ENCODE measurements at places on chromosomes 6 and 20.

DNA sequence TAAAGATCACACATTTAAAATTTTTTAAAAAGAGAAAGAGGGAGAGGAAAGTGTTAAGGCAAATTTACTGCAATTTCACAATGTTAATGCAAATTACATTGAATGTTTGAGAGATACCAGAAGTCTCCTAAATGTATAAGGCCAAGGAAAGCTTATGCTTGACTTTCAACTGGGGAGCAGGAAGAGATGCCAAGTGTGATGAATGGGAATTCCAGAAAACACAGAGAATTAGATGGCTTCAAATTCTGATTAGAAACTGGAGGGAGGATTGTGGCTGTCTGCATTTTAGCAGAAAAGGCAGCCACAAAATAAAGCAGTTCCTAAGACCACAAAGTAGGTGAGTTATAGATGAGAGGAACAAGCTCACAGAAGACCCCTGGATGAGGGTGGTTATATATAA lies 328.3 kb upstream of the CITED2 start:
- DNase-seq, result no peak

- no peak for DNase-seq
Observed at GRCh38 chr6:91288741-91289140, 701.9 kb upstream of the MAP3K7 start.

DNA sequence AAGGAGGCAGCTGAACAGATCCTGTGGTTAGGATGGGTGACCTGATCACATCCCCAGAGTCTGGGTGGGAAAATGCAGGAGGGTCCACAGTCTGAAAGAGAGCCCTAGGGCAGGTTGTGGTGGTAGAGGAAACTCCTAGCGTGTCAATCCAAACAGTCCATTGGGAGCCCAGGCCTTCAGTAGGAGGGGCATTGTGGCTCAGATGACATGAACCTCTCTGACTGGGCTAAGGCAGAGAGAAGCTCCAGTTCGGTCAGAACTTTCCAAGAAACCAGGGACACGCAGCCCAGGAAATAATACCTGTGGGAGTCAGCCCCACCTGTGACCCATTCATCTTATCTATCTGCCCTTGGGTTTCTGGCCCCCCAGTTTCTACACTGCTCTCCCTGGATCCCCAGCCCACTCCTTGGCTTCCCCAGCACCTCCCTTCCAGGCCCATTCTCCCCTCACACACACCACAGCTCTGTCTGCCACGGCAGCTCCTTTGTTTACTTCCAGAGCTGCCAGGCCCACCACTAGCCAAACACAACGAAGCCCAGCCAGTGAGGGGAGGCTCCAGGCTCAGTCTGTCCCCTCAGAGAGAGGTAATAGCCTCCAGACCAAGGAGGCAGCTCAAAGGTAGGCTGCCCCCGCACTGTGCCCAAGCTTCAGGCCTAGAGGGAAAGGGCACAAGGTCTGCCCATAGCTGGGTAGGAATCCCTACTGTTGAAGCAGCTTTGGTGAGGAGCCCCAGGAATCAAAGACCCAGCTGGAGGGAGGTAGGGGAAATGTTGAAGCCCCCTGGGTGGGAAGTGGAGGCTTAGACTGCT lies 6.2 kb downstream of the GDF5 start:
- no peak for DNase-seq

- DNase-seq, result no peak
Observed at GRCh38 chr6:80793411-80793810, 686.9 kb downstream of the BCKDHB start.

GRCh38 chr6:21610341-21610740 lies 16.8 kb downstream of the SOX4 start:
- no peak for DNase-seq

DNA sequence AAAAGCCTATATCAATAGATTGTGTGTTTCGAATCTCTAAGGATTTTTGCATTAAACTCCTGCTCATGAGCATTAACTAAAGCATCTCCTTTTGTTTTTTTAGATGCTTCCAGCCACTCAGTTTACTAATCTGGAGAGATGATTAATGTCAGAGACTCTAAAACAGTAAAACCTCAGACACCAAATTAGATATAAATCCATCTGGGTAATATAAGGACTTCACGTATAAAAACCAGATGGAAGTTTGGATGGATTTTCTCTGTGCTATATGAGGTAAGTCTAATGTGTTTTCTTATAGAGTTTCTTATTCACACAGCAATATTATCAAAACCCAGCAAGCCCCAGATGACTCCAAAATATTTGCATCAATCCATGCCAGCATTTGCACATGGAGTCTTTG lies 137.2 kb downstream of the SYNE1 start:
- DNase-seq, result no peak

DNA sequence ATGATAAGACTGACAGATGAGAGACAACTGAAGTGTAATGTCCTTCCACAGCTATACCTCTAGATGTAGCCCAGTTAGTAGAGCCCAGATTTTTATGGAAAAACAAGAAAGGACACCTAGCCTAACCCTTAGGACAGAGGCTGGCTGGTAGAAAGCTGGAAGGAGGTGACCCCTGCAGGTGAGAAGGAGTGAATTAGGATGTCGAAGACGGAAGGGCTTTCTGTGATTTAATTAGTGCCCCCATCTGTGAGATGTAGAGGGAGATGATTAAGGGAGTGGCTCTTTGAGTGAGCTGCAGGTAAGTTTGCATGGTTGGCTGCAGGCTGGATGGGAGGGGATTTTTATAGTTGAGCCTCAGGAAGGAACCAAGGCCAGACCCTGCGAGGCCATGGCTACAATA lies 82.8 kb downstream of the GFRA4 start:
- no peak for DNase-seq

DNA sequence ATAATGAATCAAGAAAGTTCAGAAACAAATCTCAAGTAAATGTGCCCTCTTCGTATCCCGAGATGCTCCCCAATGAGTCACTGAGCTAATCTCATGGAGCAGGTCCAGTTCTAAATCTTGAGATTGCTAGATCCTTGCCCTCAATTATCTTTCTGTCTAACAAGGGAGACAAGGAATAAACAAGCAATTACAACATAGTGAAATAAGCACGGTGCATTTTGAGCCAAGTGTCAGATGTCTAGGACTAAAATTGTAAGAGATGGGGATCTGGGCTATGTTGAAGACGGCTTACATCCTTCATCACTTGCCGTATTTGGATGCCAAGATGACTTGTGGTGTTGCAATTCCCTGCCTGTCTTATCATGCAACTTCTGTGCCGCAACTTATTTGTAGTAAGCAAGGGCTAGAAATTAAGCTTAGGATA lies 56.5 kb upstream of the ADGRF1 start:
- no peak for DNase-seq

- no peak for DNase-seq
Observed at GRCh38 chr6:145722190-145722589, 13.1 kb downstream of the EPM2A start.

GRCh38 chr20:2179949-2180348 lies 78.3 kb downstream of the STK35 start:
- DNase-seq, result no peak

- no peak for DNase-seq
Observed at GRCh38 chr6:12973386-12973785, 256.8 kb downstream of the PHACTR1 start.

All from hematopoietic multipotent progenitor cell treated with erythropoietin and hydrocortisone succinate and interleukin-3 and kit ligand, for 8 days (in vitro differentiated cells).